ENCODE measurements at places on chromosomes 16 and 17.

DNA sequence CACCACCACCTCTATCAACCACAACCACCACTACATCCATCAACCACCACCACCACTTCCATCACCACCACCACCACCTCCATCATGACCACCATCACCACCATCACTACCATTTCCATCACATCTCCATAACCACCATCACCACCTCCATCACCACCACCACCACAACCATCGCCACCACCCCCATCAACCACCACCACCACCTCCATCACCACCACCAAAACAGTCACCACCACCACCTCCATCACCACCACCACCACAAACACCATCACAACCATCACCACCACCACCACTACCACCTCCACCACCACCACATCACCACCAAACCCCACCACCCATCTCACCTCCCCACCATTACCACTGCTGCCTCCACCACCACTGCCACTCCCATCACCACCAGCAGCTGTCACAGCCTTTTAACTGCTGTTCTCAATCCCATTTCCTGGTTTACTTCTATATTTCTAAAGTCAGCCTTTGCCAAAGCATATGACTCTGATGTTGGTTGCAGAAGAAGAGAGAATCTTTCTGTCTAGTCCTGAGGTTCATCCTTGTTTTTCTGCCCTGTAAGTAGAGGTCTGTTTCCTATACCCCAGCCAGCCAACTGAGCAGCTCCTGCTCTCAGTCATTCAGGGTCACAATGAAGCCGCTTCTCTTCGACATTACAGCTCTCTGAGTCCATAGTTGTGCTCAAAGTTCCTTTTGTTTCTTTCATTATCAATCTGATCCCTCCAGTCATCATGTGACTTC, 14.0 kb downstream of the MARCHF10 start:
- DNase-seq = no peak

GRCh38 chr16:88014252-88014781, 63.1 kb downstream of the BANP start:
- no peak for DNase-seq

DNA sequence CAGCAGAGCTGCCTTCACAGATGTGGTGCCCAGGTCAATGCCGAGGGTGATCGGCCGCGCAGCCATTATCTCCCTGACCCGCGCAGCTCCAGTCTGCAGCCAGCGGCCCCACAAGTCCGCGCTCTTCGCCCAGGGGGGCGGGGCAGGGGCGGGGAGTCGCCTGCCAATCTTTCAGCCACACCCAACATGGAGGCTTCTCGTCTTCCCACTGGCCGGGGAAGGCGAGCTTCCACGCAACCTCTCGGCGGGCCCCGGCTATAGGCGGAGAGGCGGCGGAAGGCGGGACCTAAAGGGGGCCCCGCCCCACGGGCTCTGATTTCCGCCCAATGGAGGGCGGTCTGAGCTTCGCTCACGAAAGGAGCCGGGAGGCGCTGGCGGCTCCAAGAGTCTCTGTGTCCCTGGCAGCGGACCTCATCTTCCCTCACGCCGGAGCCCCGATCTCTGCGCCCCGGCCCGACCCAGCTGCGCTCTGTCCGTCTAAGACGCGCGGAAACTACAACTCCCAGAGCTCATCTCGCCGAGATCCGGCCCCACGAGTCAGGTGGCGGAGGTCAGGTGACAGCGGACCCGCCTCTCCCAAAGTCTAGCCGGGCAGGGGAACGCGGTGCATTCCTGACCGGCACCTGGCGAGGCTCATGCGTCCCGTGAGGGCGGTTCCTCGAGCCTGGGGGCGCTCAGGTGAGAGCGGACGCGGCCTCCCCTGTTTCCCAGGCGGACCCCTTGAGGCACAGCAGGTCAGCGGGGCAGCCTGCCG, at the start of the genes CTNS and SHPK:
CTNS (plus strand) TSS at position 607 of the 754 bp plus-strand sequence. CDS start 3,447 bp downstream, outside the sequence.
SHPK (minus strand) TSS at position 97 of the 754 bp plus-strand sequence; CDS start at position 66, 31 bp downstream.
- DNase-seq = peak; percentile 95

DNA sequence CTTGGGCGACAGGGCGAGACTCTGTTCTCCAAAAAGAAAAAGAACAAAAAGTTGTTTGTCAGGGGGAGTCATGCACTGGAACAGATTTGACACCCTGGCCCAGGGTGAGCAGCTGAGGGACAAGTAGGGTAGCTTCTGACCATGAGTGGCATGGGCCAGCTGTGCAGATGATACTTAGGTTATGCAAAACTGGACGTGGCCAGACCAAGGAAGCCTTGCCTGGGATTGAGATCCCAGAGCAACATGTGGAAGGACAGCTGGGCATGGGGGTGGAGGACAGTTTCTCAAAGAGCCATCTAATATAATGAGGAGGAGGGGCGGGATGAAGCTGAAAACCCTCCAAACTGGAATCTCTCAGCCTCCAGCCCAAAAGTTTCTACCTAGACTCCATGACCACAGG, 19.6 kb upstream of the SLC35B1 start:
- no peak for DNase-seq

DNA sequence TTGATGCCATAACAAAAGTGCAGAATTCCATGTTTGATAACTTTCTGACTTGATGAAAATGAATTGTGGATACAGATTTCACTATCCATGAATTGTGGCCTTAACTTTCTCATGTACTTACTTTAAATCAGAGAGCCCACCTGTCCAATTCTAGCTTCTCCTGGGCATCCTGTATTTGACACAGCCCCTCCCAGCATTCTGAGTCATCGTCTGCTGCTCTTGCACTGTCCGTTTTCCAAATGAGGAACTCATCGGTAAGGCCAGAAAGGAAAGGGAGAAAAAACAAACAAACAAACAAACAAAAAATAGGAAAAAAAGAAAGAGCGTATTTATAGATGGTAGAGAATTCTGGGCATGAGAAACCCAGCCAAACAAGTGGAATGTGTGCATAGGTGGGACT, 361.6 kb downstream of the WWOX start:
- DNase-seq = no peak

DNA sequence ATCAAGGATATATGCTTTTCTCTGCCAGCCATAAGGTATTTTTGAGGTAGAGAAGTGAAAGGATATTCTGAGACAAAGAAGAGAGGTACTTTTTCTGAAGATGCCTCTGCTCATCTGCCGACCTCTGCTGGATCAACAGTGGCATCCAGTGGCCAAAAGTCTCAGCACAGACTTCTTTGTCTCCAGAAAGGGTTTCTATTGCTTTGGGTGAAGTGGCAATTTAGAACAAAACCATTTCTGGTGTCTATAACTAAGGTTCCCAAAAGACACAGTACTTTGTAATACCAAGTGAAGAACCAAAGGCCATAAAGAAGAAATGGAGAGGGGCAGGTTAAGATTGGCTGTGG, 155.2 kb upstream of the C17orf78 start:
- DNase-seq = peak; percentile 11

DNA sequence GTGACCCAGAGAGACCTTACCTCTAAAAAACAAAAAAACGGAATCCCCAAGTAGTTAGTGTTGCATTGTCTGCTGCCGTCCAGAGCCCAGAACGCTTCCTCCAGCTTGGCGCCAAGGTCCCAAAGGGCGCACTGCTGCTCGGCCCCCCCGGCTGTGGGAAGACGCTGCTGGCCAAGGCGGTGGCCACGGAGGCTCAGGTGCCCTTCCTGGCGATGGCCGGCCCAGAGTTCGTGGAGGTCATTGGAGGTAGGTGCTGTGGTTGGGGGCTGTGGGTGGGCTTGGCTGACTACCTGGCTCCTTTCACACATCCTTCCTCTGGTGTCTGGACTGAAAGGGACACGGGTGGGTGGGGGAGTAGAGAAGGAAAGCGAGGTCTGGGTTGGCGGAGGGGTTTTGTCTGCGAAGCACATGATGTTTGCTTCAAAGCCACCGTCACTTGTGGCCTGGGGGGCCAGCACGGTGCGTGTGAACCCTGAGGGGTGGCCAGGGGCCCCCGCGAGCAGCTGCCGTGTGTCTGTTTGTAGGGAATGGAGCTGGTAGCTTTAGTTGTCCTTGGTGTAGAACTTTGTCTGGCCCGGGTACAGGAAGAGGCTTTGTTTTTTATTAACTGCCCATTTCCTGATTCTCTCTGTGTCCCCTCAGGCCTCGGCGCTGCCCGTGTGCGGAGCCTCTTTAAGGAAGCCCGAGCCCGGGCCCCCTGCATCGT, 23.8 kb downstream of the SPG7 start:
- no peak for DNase-seq

DNA sequence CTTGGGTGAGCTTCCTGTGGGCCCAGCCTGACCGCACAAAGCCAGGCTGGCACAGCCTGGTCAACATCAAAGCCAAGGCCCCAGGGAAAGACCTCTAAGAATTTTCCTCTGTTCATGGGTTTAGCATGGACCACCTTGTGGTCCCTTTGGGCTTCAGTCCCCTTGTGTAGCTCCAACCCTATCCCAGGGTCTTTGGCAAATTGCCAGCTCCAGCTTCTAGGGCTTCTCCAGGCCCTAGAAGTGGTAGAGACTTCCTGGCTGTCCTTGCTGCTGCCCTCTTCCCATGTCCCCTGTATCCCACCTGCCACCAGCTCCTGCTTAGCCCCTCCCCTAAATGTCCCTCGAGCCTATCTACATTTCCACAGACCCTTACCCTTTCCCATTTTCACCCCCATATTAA, 9.7 kb upstream of the ITGA3 start:
- DNase-seq = no peak

DNA sequence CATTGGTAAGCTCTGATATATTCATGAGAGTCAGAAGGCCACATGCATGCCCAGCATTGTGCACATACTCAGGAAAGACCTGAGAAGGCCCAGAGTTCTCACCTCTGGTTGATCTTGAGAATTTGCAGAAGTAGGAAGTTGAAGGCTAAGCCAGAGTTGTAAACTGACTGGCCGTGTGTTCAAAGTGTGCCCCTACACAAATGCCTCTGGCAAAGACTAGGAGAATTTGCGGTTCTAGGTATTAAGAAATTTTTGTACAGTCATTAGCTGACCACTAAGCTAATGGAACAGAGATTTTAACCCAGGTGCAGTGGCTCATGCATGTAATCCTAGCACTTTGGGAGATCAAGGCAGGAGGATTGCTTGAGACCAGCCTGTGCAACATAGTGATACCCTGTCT, 25.0 kb downstream of the FBXL20 start:
- no peak for DNase-seq

- no peak for DNase-seq
Observed at GRCh38 chr17:50452630-50453300, 15.9 kb downstream of the CHAD start.

GRCh38 chr17:57819285-57819684, 30.6 kb downstream of the MRPS23 start:
- no peak for DNase-seq

DNA sequence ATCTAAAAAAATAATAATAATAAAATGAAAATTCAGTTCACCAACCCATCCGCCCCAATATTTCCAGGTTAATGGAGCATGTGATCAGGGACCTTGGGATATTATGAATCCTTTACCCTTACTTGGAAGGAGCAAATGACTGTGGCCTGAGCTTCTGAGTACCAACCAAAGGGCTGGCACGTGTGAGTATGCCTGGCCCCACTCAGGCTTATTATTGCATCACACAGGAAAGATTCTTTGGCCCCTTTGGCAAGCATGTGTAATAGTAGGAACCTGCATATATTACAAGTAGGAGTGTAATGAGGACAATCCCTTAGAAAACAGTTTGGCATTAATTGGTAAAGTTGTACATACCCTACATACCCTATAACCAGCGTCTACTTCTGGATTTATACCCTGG, 7.2 kb upstream of the C17orf78 start:
- no peak for DNase-seq
